Memory B cell (primary cell): ENCODE measurements at places on chromosomes 3 and 15.

DNA sequence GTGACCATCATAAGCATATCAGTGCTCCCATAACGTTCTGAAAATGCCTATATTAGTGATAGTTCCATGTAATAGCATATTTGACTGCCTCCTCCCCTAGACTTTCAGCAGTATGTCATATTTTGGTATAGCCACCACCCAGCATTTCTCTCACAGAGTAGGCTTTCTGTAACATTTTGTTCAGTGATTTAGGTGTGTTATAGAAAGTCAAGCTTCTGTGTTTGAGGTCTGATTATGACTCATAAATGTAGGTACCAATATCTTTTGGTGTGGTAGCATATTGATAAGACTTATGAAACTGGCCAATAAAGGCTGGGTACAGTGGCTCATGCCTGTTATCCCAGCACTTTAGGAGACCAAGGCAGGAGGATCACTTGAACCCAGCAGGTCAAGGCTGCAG lies 34.3 kb upstream of the ZMAT3 start:
- H3K27me3 ChIP-seq: no peaks in the 10 kb centered on the region
- no peak overlapping the region for H3K27ac ChIP-seq
- no peaks in the 10 kb centered on the region for H3K36me3 ChIP-seq
- peaks cover 2% of the 10 kb centered on the region for H3K4me1 ChIP-seq
- H3K4me3 ChIP-seq: no peak overlapping the region

- H3K27me3 ChIP-seq: peaks cover 7% of the 10 kb centered on the region
- H3K36me3 ChIP-seq: no peaks in the 10 kb centered on the region
- peaks cover 27% of the 10 kb centered on the region for H3K4me1 ChIP-seq
- H3K4me3 ChIP-seq: peak overlapping the region; percentile 94
- DNase-seq: peak; percentile 61
These were observed 9.1 kb upstream of the GNAI2 start for GRCh38 chr3:50226888-50227389.

DNA sequence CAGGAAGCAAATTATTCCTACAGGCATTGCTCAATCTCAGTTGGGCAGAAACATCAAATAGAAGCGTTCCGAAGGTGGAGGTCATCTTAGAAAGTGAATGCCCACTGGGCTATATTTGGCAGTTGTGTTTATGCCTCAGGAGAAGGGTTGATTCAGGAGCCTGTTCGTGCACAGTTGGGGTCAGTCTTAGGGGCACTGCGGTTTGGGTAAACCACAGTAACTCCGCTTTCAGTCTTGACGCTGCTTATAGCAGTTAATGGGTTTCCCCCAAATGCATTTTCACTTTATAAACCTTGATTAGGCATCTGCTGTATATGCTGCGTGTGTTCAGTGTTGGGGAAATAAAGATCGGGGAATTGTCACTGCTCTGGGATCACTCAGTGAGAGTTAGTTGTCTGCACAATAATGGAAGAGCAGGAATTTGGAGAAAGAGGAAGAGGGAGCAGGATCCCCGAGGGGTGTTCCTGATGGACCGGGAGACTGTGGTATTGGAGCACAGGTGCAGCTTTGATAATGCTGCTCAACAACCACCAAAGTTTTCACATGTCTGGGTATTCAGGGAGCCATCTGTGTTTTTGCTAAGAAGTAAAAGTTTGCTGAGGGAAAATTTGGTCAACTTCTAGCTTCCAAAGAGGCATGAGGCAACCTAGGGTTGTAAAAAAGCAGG lies 124.3 kb upstream of the EIF1B start:
- no peaks in the 10 kb centered on the region for H3K36me3 ChIP-seq
- DNase-seq: no peak
- no peak overlapping the region for H3K4me3 ChIP-seq
- H3K4me1 ChIP-seq: peaks cover 4% of the 10 kb centered on the region

DNA sequence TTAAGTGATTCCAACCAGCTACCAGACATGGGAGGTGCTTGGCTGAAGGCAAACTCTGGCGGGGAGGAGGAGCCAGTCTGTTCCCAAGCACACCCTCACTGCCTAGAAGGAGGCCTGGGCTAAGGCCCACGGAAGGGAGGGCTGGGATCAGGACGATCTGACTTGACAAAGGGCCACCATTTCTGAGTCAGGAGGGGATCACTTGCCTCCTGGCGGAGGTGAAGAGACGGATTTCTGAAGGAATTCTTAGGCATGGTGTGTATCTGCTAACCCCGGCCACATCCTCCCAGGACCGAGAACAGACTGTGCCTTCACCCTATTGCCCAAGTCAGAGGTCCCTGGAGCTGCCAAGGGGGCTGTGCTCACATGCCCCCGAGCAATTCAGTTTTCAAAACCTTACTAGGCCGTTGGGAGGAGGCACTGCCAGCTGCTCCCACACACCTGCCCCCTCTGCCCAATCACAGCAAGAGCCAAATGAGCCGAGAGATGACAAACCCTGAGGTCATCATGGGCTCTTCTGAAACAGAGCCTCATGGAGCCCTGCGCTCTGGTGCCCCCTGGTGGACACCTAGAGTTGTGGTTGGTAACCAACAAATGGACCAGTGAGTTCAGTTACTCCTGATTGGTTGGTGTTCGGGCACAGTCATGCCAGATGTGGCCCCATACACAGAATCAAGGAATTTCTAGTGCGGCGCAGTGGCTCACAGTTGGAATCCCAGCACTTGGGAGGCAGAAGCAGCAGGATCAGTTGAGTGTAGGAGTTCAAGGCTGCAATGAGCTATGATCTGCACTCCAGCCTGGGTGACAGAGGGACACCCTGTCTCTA lies 6.5 kb upstream of the TNK2 start:
- H3K4me1 ChIP-seq: peaks cover 9% of the 10 kb centered on the region
- H3K4me3 ChIP-seq: no peak overlapping the region
- H3K27me3 ChIP-seq: peaks cover 9% of the 10 kb centered on the region
- peak overlapping the region; percentile 43 for H3K27ac ChIP-seq
- DNase-seq: peak; percentile 90
- no peaks in the 10 kb centered on the region for H3K36me3 ChIP-seq

GRCh38 chr3:5047764-5048419 lies 68.7 kb downstream of the BHLHE40 start:
- H3K27ac ChIP-seq: no peak overlapping the region
- H3K27me3 ChIP-seq: no peaks in the 10 kb centered on the region
- no peaks in the 10 kb centered on the region for H3K36me3 ChIP-seq
- H3K4me1 ChIP-seq: no peaks in the 10 kb centered on the region

DNA sequence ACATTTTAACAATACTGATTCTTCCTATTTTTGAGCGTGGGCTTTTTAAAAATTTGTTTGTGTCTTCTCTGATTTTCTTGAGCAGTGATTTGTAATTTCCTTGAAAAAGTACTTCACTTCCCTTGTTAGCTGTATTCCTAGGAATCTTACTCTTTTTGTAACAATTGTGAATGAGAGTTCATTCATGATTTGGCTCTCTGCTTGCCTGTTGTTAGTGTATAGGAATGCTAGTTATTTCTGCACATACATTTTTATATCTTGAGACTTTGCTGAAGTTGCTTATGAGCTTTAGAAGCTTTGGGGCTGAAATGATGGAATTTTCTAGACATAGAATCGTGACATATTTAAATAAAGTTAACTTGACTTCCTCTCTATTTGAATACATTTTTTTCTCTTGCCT lies 582.8 kb upstream of the BCHE start:
- no peak overlapping the region for H3K27ac ChIP-seq
- DNase-seq: no peak
- H3K4me3 ChIP-seq: no peak overlapping the region

GRCh38 chr3:73529308-73530021 lies 95.3 kb downstream of the PDZRN3 start:
- DNase-seq: no peak
- no peaks in the 10 kb centered on the region for H3K36me3 ChIP-seq
- peaks cover 9% of the 10 kb centered on the region for H3K27me3 ChIP-seq
- no peak overlapping the region for H3K4me3 ChIP-seq
- H3K4me1 ChIP-seq: no peaks in the 10 kb centered on the region
- H3K27ac ChIP-seq: no peak overlapping the region

DNA sequence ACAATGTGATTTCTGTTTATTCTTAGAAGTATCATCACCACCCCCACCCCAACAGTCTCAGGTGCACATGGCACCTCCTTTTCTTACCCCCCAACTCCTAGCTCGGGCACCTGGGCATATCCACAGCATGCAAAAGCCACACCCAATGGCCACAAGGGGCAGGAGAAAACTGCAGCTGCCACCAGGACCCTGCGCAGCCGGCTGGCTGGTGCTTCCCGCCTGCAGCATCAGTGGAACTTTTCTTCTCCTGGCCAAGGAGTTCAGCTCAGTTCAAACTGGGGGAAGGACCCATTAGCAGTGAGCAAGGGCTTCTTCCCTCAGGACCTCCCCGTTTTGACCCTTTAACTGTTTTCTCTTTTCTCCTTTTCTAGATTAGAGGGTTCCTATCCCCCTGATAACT lies 44.8 kb downstream of the TM4SF18 start:
- no peak overlapping the region for H3K4me3 ChIP-seq
- no peaks in the 10 kb centered on the region for H3K4me1 ChIP-seq
- no peaks in the 10 kb centered on the region for H3K36me3 ChIP-seq
- no peak for DNase-seq
- H3K27me3 ChIP-seq: no peaks in the 10 kb centered on the region
- no peak overlapping the region for H3K27ac ChIP-seq
